Esophagus muscularis mucosa (tissue), 4 donors: ENCODE measurements at places on chromosomes 6 and 20. TPM values are rescaled to one million over a fixed set of nuclear protein-coding genes. Genes with fewer than 3 reads are reported as not detected.
A peak's percentile ranks its signal among the peaks of the same experiment; 100 is the strongest.

DNA sequence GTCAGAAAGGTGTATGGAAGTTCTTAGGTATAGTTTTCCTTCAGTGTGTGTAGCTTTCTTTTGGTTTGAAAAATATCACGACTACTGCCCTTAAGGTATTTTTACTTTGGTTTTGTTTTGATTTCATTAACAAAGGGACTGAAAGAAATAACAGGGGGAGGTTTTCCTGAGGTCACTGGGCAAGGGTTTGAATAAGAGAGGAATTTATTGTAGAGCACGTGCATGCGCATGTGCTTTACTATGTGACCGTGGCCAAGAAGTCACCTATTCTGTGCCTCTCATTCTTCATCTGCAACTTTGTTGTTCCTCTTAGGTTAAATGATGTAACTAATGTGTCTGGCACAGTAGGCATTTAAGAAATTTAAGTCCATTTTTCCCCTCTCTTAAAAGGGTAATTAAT lies 4.1 kb upstream of the MAN1A1 start:
- no peak overlapping the region for H3K27ac ChIP-seq
- no peaks in the 10 kb centered on the region for H3K36me3 ChIP-seq
- no peak for DNase-seq

APCDD1L gene
- 1.6 TPM for total RNA-seq

DNA sequence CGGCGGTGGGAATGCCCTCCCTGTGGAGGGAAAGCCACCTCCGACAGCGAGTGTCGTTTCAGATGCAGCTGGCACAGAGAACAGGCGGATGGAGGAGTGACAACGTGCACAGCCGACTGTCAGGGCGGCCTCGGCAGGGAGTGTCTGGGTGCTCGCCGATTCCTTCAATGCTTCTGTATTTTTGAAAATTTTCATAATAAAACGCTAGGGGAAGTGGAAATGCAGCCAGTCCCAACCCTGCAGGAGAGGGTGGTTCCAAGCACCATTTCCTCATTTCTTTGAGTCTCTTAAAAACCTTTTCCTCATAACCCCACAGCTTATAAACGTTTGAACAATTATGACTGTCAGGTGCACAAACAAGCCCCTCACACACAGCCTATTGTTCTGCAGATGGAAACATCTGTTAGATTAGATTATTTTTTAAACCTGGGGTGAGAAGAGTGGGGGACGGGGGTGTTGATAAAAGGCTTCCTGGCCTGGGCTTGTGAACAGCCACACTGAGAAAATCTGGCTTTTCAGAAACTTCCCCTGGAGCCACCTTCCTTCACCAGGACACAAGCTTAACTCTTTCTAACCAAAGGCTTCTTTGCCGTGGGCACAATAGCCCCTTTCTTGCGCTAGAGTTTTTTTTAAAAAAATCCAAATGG lies 228.9 kb downstream of the ANKRD60 start:
- peaks cover 11% of the 10 kb centered on the region for H3K4me1 ChIP-seq
- H3K27ac ChIP-seq, result no peak overlapping the region
- no peaks in the 10 kb centered on the region for H3K36me3 ChIP-seq
- H3K27me3 ChIP-seq, result no peaks in the 10 kb centered on the region
- DNase-seq, result no peak

GRCh38 chr20:34525342-34525708 lies 9.1 kb downstream of the DYNLRB1 start:
- peaks cover 34% of the 10 kb centered on the region for H3K36me3 ChIP-seq
- H3K27me3 ChIP-seq, result no peaks in the 10 kb centered on the region
- no peak overlapping the region for H3K4me3 ChIP-seq
- H3K27ac ChIP-seq, result peak overlapping the region; percentile 83
- DNase-seq, result peak; percentile 87

FILIP1 gene
- total RNA-seq, result 50.7 TPM

DNA sequence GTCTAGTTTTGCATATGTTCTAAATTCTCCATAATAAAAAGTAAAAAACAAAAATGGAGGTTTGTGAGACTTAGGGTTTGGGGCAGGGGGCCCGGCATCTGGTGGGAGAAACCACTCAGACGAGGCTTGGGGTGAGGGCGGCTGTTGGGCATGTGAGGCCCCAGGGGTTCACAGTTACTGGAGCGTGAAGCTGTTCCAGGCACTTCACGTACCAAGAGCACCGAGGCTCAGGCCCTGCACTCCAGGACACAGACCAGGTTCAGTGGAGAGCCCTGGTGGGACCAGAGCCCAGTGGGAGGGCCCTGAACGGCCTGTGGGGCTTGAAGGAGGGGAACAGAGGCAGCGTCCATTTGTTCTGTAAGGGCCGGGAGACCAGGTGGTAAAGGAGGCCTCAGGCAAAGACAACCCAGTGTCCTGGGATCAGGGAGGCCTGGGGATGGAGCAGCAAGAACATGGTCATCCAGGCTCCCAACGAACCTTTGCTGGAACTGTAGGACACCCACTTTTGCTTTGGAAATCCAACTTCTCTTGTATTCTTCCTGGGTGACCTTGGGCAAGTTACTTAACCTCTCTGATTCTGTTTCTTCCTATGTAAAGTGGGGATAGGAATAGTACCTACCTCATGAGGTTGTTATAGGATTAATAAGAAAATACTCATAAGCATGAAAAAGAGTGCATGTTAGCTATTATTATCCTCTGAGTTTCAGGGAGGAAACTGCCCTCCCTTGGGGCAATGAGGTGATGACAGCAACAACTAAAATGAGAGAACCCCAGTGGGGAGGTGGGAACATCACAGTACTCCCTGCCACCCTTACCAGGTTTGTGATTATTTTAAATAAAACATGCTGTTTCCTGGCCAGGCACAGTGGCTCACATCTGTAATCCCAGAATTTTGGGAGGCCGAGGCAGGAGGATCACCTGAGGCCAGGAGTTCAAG lies 1.1 kb upstream of the FGD2 start:
- H3K27ac ChIP-seq, result no peak overlapping the region
- DNase-seq, result no peak
- no peaks in the 10 kb centered on the region for H3K27me3 ChIP-seq
- H3K4me3 ChIP-seq, result no peak overlapping the region

- no peaks in the 10 kb centered on the region for H3K4me1 ChIP-seq
- no peak overlapping the region for H3K27ac ChIP-seq
- no peak for DNase-seq
- H3K36me3 ChIP-seq, result no peaks in the 10 kb centered on the region
- H3K4me3 ChIP-seq, result no peak overlapping the region
- no peaks in the 10 kb centered on the region for H3K27me3 ChIP-seq
Measured at GRCh38 chr6:159578629-159579028, 114.4 kb downstream of the SOD2 start.

DNA sequence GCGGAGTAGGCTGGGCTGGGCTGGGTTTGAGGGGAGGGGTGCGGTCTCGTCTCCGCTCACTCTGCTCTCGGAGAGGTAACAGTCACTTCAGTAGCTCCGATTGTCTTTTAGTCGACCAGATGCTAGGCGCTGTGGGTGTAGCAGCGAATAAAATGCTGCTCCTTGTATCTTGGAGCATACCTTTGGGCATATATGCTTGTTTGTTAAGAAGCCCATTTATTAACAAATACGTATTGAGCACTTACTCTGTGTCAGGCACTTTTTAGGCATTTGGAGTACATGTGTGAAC lies 545 bp downstream of the ACTR5 start:
- H3K36me3 ChIP-seq, result peaks cover 21% of the 10 kb centered on the region
- peak overlapping the region; percentile 74 for H3K4me3 ChIP-seq
- no peaks in the 10 kb centered on the region for H3K27me3 ChIP-seq
- peaks cover 17% of the 10 kb centered on the region for H3K4me1 ChIP-seq
- no peak for DNase-seq

DNA sequence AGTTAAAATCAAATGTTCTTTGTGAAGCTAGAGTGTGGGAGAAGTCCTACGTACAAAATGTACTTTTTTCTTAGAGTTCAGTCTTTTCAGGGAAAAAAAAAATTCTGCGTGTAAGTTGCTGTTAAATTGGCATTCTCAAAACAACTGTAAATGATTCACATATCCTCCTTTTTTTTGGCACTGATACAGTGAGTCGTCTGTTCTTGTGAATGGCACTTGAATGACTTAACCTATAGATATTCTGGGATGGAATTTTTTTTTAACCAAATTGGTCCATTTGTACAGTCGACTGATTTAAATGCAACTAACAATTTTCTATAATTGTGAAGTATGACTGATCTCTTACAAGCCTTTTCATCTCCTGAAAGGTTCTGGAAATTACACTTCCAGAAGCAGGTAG lies 5.5 kb upstream of the JAG1 start:
- no peaks in the 10 kb centered on the region for H3K36me3 ChIP-seq
- no peak overlapping the region for H3K4me3 ChIP-seq
- DNase-seq, result no peak
- H3K4me1 ChIP-seq, result peaks cover 9% of the 10 kb centered on the region
- H3K27ac ChIP-seq, result no peak overlapping the region
- no peaks in the 10 kb centered on the region for H3K27me3 ChIP-seq

DNA sequence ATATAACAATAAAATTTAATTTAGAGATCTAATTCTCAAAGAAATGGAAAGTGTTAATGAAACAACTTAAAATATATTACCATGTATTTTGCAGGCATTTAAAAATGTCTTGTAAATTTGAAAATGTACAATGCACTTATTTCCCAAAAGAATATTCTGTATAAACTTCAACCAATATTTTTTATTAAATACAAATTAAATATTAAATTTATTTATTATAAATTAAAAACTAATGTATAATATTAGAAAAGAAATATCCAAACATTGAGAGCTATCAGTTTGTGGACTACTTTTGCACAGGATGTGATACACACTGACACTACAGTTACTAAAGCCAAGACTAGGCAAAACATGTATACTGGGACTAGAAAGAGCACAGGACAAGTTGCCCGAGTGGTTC lies 707.0 kb upstream of the NRSN1 start:
- H3K36me3 ChIP-seq, result no peaks in the 10 kb centered on the region
- no peak overlapping the region for H3K27ac ChIP-seq
- no peak overlapping the region for H3K4me3 ChIP-seq
- no peak for DNase-seq
- no peaks in the 10 kb centered on the region for H3K27me3 ChIP-seq

TRERF1 gene
- 8.6 TPM for total RNA-seq

DNA sequence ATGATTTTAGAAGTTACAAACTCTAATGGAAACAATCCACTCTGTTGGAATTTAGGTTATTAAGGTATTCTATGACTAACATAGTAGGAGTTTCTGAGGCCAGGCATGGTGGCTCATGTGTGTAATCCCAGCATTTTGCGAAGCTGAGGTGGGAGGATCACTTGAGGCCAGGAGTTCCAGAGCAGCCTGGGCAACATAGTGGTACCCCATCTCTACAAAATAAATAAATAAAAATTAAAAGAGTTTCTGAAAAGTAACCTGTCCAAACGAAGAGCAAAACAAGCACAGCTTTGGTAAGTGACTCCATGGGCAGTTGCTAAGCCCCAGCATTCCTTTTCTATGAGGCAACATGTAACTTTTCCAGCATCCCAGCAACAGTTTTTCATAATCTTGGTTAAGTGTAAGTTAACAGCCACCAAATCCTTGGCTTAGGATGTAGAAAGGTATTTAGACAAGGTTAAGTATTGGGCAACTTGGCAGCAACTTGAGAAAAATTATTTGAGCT lies 86.3 kb downstream of the SOX4 start:
- H3K27ac ChIP-seq, result peak overlapping the region; percentile 66
- no peaks in the 10 kb centered on the region for H3K36me3 ChIP-seq
- DNase-seq, result no peak
- no peak overlapping the region for H3K4me3 ChIP-seq
- no peaks in the 10 kb centered on the region for H3K27me3 ChIP-seq

DNA sequence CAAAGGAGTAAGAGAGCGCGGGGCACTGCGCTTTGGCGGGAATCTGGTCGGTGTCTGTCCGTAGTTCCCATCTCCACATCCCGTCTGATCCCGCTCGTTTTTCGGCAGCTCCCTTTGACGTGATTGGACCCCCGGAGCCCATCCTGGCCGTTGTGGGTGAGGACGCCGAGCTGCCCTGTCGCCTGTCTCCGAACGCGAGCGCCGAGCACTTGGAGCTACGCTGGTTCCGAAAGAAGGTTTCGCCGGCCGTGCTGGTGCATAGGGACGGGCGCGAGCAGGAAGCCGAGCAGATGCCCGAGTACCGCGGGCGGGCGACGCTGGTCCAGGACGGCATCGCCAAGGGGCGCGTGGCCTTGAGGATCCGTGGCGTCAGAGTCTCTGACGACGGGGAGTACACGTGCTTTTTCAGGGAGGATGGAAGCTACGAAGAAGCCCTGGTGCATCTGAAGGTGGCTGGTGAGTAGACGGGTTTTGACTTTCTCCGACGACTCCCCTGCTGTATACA lies 1.4 kb downstream of the BTN1A1 start:
- no peak overlapping the region for H3K27ac ChIP-seq
- DNase-seq, result no peak
- H3K4me1 ChIP-seq, result peaks cover 12% of the 10 kb centered on the region
- no peaks in the 10 kb centered on the region for H3K36me3 ChIP-seq

ANGPT4 gene
- not detected for total RNA-seq

DNA sequence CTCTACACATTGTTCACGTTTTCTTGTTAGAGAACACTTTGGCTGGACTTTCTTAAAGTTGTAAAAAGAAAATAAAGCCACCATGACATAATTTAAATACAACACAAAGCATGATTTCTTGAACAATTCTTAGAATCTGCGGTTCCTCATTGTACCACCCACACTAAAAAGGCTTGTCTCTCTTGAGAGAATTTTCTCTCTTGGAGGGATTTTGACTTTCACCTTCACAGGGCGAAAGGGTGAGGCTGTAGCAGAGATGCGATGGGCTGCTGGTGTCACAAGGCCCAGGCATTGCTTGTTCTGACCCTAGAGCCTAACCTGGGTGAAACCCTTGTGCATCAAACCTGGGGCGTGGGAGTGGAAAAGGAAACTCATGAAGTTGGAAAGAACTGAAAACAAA lies 122.7 kb upstream of the RIPOR2 start:
- DNase-seq, result no peak
- no peak overlapping the region for H3K4me3 ChIP-seq
- no peaks in the 10 kb centered on the region for H3K36me3 ChIP-seq
- H3K4me1 ChIP-seq, result no peaks in the 10 kb centered on the region
- no peaks in the 10 kb centered on the region for H3K27me3 ChIP-seq

- H3K4me3 ChIP-seq, result no peak overlapping the region
- peak overlapping the region; percentile 42 for H3K27ac ChIP-seq
- H3K27me3 ChIP-seq, result no peaks in the 10 kb centered on the region
- no peak for DNase-seq
Measured at GRCh38 chr20:41411391-41411847, 44.8 kb upstream of the EMILIN3 start.

FOXF2 gene
- 136 TPM for total RNA-seq

- H3K4me1 ChIP-seq, result no peaks in the 10 kb centered on the region
- no peaks in the 10 kb centered on the region for H3K36me3 ChIP-seq
- no peak for DNase-seq
- no peaks in the 10 kb centered on the region for H3K27me3 ChIP-seq
- no peak overlapping the region for H3K4me3 ChIP-seq
Measured at GRCh38 chr6:31610968-31611367, 4.1 kb upstream of the AIF1 start.

IRF4 gene
- total RNA-seq, result 3.6 TPM

DNA sequence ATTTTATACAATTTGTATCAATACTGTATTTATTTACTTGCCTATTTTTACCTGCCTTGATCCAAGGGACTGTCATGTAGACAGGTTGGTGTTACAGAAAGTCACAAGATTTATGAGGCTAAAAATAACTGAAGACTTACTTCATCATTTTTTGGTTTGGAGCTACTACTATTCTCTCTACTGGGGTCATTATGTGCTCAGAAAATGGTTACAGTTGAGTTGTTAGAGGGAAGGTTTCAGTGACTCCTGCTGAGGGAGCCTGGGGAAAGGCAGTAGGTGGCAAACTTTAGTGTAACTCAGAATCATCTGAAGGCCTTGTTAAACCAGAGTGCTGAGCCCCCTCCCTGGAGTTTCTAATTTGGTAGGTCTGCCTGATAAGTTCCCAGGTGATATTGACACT lies 118.8 kb downstream of the TINAG start:
- no peaks in the 10 kb centered on the region for H3K27me3 ChIP-seq
- no peaks in the 10 kb centered on the region for H3K4me1 ChIP-seq
- H3K36me3 ChIP-seq, result no peaks in the 10 kb centered on the region
- no peak for DNase-seq
- H3K27ac ChIP-seq, result no peak overlapping the region
- no peak overlapping the region for H3K4me3 ChIP-seq

LY6G6C gene
- not detected for total RNA-seq
